ENCODE measurements at places on chromosomes 3 and 15. TPM values are rescaled to one million over a fixed set of nuclear protein-coding genes. Genes with fewer than 3 reads are reported as not detected.

- H3K4me3 ChIP-seq: no peak overlapping the region
- H3K36me3 ChIP-seq: peaks cover 13% of the 10 kb centered on the region
- H3K27me3 ChIP-seq: no peaks in the 10 kb centered on the region
- H3K27ac ChIP-seq: no peak overlapping the region
- no peak for DNase-seq
These were observed 10.1 kb upstream of the SCAP start for GRCh38 chr3:47485812-47486211.

The SLC28A2 gene
- polyA plus RNA-seq: 0.32 TPM

- H3K36me3 ChIP-seq: no peaks in the 10 kb centered on the region
- peaks cover 20% of the 10 kb centered on the region for H3K4me1 ChIP-seq
- no peak overlapping the region for H3K27ac ChIP-seq
These were observed 267.4 kb upstream of the HES1 start for GRCh38 chr3:193868590-193868989.

GRCh38 chr15:40006003-40006402 is 33.0 kb downstream of the SRP14 start:
- H3K27me3 ChIP-seq: no peaks in the 10 kb centered on the region
- H3K27ac ChIP-seq: no peak overlapping the region
- H3K4me1 ChIP-seq: peaks cover 4% of the 10 kb centered on the region

The CD96 gene
- polyA plus RNA-seq: 0.33 TPM

GRCh38 chr15:32685576-32685975 is 32.2 kb upstream of the GREM1 start:
- peaks cover 3% of the 10 kb centered on the region for H3K36me3 ChIP-seq
- no peak for DNase-seq
- no peak overlapping the region for H3K27ac ChIP-seq

GRCh38 chr3:9778143-9779074 is 8.7 kb upstream of the CAMK1 start:
- peaks cover 41% of the 10 kb centered on the region for H3K36me3 ChIP-seq
- H3K4me1 ChIP-seq: peaks cover 6% of the 10 kb centered on the region
- H3K4me3 ChIP-seq: no peak overlapping the region
- H3K27ac ChIP-seq: no peak overlapping the region
- no peak for DNase-seq
- H3K27me3 ChIP-seq: no peaks in the 10 kb centered on the region

The P2RY13 gene
- polyA plus RNA-seq: 7.5 TPM

- no peak for DNase-seq
- H3K27me3 ChIP-seq: no peaks in the 10 kb centered on the region
- no peaks in the 10 kb centered on the region for H3K4me1 ChIP-seq
These were observed 279.4 kb downstream of the WNT5A start for GRCh38 chr3:55207744-55208143.

GRCh38 chr3:197010556-197011351 is 18.9 kb downstream of the MELTF start:
- no peak for DNase-seq
- no peaks in the 10 kb centered on the region for H3K27me3 ChIP-seq
- H3K27ac ChIP-seq: no peak overlapping the region
- H3K36me3 ChIP-seq: peaks cover 4% of the 10 kb centered on the region
- H3K4me1 ChIP-seq: peaks cover 14% of the 10 kb centered on the region

The GNAT1 gene
- 0.72 TPM for polyA plus RNA-seq

DNA sequence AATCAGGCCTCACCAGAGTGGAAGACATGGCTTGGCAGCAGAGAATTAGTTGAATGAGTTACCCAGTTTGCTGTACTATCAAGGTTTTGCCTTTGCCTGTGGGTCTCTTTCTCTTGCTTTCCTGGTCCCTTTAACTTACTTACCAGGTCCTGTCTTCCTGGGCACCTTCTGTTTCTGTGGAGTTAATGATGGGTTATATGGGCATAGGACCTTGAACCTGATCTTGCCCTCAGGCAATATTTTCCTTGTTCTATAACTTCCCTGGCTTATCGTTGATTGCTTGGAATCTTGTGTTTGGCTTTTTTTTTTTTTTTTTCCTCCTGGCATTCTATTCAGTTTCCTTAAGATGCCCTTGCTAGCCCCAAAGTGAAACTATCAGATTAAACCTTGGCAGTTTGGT is 106.8 kb downstream of the HHLA2 start:
- no peaks in the 10 kb centered on the region for H3K36me3 ChIP-seq
- H3K4me3 ChIP-seq: no peak overlapping the region
- no peak overlapping the region for H3K27ac ChIP-seq

DNA sequence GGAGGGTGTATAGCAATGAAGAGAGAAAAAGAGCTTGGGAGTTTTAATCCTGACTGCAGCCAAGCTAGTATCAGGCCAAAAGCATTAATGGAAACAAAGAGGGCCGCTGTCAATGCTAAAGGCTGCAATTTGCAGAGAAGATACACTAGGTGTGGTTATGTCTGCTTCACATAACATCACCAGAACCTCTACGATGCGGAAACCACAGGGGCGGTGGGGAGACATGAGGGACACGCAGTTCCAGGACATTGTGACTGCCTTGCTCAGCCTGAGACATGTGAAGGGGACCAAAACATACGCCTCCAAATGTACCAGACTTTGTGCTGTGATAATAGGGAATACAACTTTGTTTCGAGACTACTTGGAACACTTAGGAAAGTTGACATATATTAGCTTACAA is 88.4 kb downstream of the APBA2 start:
- H3K36me3 ChIP-seq: peaks cover 4% of the 10 kb centered on the region
- H3K4me1 ChIP-seq: peaks cover 29% of the 10 kb centered on the region
- H3K27ac ChIP-seq: no peak overlapping the region
- no peak overlapping the region for H3K4me3 ChIP-seq
- DNase-seq: no peak

DNA sequence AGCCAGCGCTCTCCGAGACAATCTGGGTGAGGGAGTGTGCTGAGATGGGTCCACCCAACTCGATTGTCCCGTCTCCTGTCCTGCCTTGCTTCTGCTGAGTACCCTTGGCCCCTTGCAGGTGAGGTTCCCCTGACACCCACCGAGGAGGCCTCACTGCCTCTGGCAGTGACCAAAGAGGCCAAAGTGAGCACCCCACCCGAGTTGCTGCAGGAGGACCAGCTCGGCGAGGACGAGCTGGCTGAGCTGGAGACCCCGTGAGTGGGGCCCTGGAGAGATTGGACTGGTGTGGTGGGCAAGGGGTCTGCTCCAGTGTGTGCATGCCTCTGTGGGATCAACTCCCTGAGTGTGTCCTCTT is 23.6 kb downstream of the NBEAL2 start:
- no peaks in the 10 kb centered on the region for H3K27me3 ChIP-seq
- H3K4me1 ChIP-seq: no peaks in the 10 kb centered on the region
- H3K4me3 ChIP-seq: no peak overlapping the region
- peaks cover 93% of the 10 kb centered on the region for H3K36me3 ChIP-seq
- no peak for DNase-seq
- no peak overlapping the region for H3K27ac ChIP-seq

The TM4SF18 gene
- 8.1 TPM for polyA plus RNA-seq

- H3K4me3 ChIP-seq: no peak overlapping the region
- no peaks in the 10 kb centered on the region for H3K4me1 ChIP-seq
- peak; percentile 92 for DNase-seq
- H3K36me3 ChIP-seq: no peaks in the 10 kb centered on the region
- H3K27me3 ChIP-seq: no peaks in the 10 kb centered on the region
- no peak overlapping the region for H3K27ac ChIP-seq
These were observed 424.1 kb downstream of the FGF12 start for GRCh38 chr3:192303235-192303634.

DNA sequence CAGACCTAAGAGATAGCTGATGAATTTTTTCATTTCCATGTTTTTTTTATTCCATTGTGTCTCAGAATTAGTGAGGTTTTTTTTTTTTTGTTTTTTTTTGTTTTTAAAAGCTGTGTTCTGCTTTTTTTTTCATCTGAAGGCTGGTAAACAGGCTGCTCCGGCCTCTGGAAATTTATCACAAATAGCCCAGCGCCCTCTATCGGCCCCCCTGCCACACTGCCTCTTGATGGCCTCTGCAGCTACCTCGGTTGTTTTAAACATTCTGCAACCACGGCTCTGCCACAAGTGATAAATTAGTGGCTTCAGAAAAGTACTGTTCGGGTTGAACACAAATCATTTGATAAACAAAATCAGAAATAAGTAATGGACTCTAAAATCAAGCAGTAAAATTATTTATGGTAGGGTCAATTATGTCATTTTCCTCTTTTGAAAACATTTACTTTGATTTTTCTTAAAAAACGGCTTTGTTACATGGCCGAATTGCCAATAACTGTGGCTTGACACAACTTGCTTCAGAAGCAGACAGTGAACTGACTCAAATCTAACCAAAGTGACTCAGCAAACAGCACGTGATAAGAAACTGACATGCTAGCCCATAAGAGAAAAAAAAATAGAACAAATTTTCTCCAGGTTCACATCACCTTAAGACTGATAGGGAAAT is 87.8 kb downstream of the RSL24D1 start:
- H3K4me3 ChIP-seq: no peak overlapping the region
- H3K36me3 ChIP-seq: no peaks in the 10 kb centered on the region
- no peaks in the 10 kb centered on the region for H3K27me3 ChIP-seq

- DNase-seq: no peak
- no peaks in the 10 kb centered on the region for H3K36me3 ChIP-seq
- no peaks in the 10 kb centered on the region for H3K27me3 ChIP-seq
These were observed 297.0 kb upstream of the EPHA3 start for GRCh38 chr3:88810455-88810854.

The WDR53 gene
- polyA plus RNA-seq: 11.5 TPM

GRCh38 chr3:144549166-144549565 is 577.5 kb downstream of the DIPK2A start:
- H3K27me3 ChIP-seq: no peaks in the 10 kb centered on the region
- H3K36me3 ChIP-seq: no peaks in the 10 kb centered on the region
- no peak overlapping the region for H3K4me3 ChIP-seq
- no peak for DNase-seq
- H3K27ac ChIP-seq: no peak overlapping the region
- H3K4me1 ChIP-seq: no peaks in the 10 kb centered on the region

The SERPINI2 gene
- 5.8 TPM for polyA plus RNA-seq

GRCh38 chr3:55468251-55468650 is 18.9 kb downstream of the WNT5A start:
- H3K4me3 ChIP-seq: no peak overlapping the region
- H3K36me3 ChIP-seq: peaks cover 6% of the 10 kb centered on the region
- H3K27ac ChIP-seq: no peak overlapping the region
- no peak for DNase-seq

DNA sequence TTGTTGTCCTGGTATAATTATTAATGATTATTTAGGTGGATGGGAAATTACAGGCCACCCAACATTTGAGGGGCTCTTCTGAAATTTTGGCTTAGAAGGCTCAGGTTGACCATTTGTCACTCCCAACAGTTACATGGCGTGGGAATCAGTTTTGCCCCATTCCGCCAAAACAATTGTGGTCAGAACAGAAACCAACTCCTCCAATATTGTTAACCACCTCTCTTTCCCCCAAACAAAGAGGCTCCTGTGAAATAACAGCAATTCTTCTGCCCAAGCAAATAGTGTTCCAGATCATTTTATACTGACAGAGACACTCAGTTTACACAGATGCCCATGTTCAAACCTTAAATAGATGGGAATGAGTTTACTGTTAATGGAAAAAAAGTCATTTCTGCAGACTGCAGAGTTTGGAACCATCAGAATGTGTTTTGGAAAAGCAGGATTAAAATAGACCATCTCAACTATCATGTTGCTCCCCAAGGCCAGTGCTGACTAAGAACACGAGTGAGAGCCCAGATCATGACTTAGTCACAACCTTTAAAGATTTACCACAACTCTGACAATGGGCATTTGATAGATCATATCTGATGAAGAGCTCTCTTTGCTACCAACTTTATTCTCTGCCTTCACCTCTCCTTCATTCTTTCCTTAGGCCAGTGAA is 102.1 kb downstream of the DUT start:
- no peak overlapping the region for H3K27ac ChIP-seq
- peaks cover 14% of the 10 kb centered on the region for H3K36me3 ChIP-seq
- no peaks in the 10 kb centered on the region for H3K27me3 ChIP-seq
- no peaks in the 10 kb centered on the region for H3K4me1 ChIP-seq

The RTP4 gene
- polyA plus RNA-seq: 0.16 TPM

DNA sequence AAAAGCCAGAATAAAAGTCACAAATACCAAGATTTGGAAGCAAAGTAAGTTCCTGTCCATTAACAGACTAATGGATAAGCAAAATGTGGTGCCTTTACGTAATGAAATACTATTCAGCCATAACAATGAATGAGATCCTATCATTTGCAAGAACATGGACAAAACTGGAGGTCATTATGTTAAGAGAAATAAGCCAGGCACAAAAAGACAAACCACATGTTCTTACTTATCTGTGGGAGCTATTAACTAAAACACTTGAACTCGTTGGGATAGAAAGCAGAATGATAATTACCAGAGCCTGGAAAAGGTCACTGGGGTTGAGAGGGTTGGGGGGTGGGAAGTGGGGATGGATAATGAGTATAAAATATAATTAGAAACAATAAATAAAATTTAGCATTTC is 1015.9 kb downstream of the OTOL1 start:
- no peak overlapping the region for H3K27ac ChIP-seq
- no peaks in the 10 kb centered on the region for H3K36me3 ChIP-seq
- H3K27me3 ChIP-seq: no peaks in the 10 kb centered on the region

The DUOX1 gene
- 3.3 TPM for polyA plus RNA-seq

The PLCL2 gene
- polyA plus RNA-seq: 18.1 TPM

DNA sequence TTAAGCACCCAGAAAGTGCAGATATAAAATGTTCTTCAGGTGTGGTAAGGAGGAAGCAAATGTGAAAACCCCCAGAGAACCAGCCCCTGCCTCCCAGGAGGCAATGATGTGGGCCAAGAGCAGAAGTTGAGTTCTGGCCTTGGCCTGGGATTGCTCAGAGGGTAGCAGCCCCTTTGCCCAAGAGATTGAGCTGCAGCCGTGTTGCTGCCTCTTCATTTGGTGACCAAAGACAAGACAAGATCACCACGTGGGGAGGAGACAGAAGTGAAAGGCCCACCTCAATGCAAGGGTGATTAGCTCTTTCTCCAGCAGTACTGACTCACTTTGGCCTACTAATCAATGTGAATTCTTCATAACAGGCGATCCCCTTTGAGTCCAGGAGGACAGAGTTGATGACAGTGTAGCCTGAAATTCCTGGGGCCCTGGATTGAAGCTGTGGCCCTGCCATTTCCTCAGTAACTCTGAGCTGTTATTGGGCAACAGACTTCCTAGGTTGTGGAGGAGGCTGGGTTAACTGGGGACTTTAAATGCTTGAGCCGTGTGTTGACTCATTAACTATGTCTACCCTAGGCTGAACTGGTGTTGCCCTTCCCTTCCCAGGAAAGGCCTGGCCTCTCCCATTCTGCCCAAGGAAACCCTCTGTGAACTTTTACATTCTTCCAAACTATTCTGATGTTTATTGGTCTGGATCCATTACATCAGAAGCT is 86.5 kb downstream of the ST6GAL1 start:
- H3K36me3 ChIP-seq: no peaks in the 10 kb centered on the region
- H3K4me3 ChIP-seq: no peak overlapping the region
- no peak overlapping the region for H3K27ac ChIP-seq

- H3K27ac ChIP-seq: no peak overlapping the region
- no peaks in the 10 kb centered on the region for H3K36me3 ChIP-seq
- H3K4me1 ChIP-seq: no peaks in the 10 kb centered on the region
- no peaks in the 10 kb centered on the region for H3K27me3 ChIP-seq
These were observed 51.2 kb downstream of the SH3GL3 start for GRCh38 chr15:83498374-83498773.

The STOML1 gene
- polyA plus RNA-seq: 57.5 TPM

The A4GNT gene
- polyA plus RNA-seq: 0.33 TPM

Data from spinal cord (tissue), 10 donors.